ENCODE measurements at places on chromosomes 1 and 21.
A peak's percentile ranks its signal among the peaks of the same experiment; 100 is the strongest.

GRCh38 chr1:118252624-118253023 is 67.6 kb upstream of the SPAG17 start:
- no peak for DNase-seq

DNA sequence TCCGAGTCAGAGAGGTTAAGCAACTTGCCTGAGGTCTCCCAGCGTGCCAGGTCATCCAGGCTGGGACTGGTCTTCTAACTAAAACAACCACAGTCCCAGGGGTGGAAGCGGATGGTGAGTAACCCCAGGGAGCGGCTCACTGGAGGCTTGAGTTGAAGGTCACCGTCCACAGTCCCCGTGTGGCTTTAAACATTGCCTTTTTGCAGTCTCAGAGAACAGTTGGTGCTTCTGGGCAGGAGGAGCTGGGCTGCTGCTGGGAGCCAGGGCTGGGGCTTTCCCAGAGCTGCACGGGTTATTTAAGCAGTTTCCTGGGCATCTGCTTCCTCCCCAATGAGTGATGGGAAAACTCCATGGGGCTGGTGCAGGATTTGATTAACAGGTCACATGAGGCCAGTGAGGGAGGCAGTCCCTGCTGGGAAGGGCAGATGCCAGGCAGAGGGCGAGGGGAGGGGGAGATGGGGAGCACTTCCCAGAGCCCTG is 12.3 kb downstream of the ARHGEF10L start:
- DNase-seq = peak; percentile 35

GRCh38 chr1:113109908-113110554 is 37.0 kb downstream of the LRIG2 start:
- no peak for DNase-seq

DNA sequence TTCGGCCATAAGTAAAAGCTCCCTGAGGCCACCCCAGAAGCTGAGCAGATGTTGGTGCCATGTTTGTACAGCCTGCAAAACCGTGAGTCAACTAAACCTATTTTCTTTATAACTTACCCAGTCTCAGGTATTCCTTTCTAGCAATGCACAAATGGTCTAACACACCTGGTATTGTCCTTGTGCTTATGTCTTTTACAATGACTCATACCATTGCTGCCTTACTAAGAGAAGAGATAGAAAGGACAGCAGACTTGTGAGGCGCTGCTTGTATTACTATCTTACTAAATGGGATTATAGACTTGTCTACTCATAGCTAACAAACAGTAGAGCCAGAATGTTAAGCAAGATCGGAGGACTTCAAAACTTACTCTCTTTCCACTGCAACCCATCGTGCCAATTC is 18.5 kb upstream of the CYYR1 start:
- no peak for DNase-seq

DNA sequence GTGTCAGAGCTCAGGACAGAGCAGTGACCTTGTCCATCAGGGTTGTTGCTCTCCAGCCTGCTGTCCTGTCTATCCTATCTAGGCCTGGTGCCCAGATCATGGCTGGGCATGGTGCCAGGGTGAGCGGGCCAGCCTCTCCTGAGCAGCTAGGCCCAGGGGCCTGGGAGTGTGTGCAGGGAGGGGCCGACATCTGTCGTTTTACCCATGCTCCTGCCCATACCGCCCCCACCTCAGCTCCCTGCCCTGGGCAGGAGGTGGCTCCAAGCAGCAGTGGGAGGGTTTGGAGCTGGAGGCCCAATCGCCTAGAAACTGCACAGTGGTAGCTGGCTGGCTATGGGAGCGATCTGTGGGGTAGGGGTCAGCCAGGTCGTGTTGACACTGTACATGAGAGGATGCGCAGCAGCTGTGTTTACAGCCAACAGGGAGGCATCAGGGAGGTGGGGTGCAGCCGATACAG is 6.5 kb downstream of the INSRR start:
- peak; percentile 76 for DNase-seq

DNA sequence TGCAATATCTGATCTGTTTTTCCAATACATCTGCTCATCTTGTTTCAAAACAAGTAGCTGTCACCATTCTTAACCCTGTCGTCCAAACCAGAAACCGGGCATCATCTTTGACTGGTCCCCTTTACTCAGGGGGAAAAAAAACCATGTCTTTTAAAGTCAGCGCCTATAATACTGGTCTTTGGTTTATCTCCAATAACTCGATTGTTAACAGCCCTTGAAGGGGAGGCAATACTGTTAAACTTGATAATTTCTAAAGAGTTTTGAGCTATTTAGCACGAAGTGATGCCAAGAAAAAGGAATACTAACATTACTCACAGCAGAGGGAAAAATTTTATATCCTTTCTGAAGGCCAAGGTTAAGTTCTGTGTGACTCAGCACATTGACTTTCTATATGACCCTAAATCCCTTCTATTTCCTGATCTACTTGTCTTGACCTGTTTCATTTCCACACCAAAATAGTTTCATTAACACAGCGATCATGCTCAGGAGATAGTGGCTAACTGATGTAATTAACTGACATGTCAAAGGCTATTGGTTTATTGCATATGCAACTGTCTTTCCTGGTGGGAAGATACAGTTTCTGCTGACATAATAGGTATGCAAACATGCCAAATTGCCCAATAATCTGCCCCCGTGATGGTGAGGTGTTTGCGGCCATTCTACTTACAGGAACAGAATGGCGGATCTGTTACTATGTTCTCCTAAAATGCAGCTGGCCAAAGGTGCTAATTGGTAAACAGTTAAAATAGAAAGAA is 59.1 kb downstream of the NFIA start:
- DNase-seq = no peak

- no peak for DNase-seq
Measured at GRCh38 chr1:226948996-226949395, 8.9 kb downstream of the COQ8A start.

GRCh38 chr1:160951443-160952128 is 3.0 kb downstream of the ITLN2 start:
- no peak for DNase-seq

GRCh38 chr1:70717656-70718055 is 306.6 kb downstream of the CTH start:
- DNase-seq = no peak

- DNase-seq = no peak
Measured at GRCh38 chr21:9763306-9763705, 758.1 kb upstream of the TPTE start.

GRCh38 chr21:45525910-45526306 is 16.3 kb downstream of the SLC19A1 start:
- no peak for DNase-seq

DNA sequence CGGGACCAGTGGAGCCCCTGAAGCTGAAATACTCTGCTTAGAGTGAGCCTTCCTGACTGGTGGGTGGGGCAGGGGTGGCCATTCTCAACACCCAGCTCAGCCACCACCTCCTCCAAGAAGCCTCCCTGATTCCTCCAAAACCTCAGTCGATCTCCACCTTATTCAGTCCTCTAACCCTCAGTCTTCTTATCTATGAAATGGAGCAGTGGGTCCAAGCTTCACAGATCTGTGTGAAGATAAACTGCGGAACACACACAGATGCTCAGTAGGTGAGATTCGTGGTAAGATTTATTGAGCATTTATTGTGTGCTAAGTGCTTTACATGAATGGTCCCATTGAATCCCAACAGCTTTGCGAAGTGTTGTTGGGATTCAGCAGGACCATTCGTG is 93.1 kb upstream of the RUNX3 start:
- DNase-seq = no peak

GRCh38 chr1:215889871-215890270 is 322.8 kb downstream of the KCTD3 start:
- no peak for DNase-seq
